Naive B cell (primary cell): ENCODE measurements at places on chromosomes 11 and 22. TPM values are rescaled to one million over a fixed set of nuclear protein-coding genes. Genes with fewer than 3 reads are reported as not detected.

RAG1 gene
- polyA plus RNA-seq: 1.3 TPM

KCNQ1OT1 gene
- 0.10 TPM for polyA plus RNA-seq

GRCh38 chr11:47028195-47029093 lies 91.9 kb downstream of the CSTPP1 start:
- DNase-seq: no peak

GRCh38 chr11:94131718-94132115 lies 3.1 kb downstream of the PANX1 start:
- DNase-seq: no peak

- no peak for DNase-seq
These were observed 4.7 kb downstream of the ANO1 start for GRCh38 chr11:70082829-70083228.

GRCh38 chr11:44634401-44635281 lies 69.2 kb downstream of the CD82 start:
- DNase-seq: no peak

DNA sequence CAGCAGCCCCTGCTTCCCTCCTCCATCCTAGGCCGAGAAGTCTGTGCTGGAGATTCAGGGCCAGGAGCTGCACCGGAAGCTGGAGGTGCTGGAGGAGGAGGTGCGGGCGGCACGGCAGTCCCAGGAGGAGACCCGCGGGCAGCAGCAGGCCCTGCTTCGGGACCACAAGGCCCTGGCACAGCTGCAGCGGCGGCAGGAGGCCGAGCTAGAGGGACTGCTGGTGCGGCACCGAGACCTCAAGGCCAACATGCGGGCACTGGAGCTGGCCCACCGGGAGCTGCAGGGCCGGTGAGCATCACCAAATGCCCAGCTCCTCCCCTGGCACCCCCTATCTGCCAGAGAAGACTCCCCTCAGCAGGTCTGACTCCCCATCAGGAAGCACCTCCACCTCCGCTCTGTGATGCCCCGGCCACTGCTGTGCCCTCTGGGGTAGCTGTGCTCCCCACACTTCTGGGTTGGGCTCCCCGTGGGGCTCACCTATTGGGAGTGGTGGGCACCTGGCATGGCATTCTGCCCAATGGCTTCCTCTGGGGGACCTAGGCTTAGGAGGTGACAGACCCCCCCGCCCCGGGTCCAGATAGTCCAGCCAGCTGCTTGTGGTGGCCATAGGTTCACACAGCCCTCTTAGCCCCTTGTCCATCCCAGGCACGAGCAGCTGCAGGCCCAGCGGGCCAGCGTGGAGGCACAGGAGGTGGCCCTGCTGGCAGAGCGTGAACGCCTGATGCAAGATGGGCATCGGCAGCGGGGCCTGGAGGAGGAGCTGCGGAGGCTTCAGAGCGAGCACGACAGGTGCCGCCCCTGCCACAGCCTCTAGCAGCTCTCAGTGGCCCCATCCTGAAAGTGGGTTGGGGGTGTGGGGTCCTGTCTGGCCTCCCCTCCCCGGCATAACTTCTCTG lies 6.6 kb upstream of the RPS6KA4 start:
- DNase-seq: no peak

DNA sequence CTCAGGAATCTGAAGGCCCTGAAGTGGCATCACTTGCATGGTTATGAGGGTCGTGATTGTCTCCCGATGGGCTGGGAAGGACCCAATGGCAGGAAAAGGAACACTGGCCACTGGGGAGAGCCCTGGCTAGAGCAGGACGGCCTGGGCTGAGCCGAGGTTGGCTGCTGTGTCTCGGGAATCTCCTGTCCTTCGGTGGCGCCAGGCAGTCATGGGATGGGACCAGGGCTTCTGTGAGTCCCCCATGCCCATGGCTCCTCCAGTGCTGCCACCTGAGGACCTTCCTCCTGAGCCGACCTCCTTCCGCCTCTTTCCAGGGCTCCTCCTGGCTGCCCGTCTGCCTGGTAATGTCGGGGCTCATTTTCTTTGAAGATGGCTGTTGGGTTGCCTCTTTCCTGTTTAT lies 1394.0 kb downstream of the BRD1 start:
- no peak for DNase-seq

GRCh38 chr22:27801202-27801615 lies 347 bp downstream of the MN1 start:
- DNase-seq: peak; percentile 14

NRGN gene
- polyA plus RNA-seq: 7.6 TPM
